ENCODE measurements at places on chromosomes 16 and 17.

GRCh38 chr16:1458336-1458976 lies 14.1 kb upstream of the CCDC154 start:
- no peak for DNase-seq

GRCh38 chr17:73536700-73537605 lies 107.3 kb downstream of the SDK2 start:
- no peak for DNase-seq

DNA sequence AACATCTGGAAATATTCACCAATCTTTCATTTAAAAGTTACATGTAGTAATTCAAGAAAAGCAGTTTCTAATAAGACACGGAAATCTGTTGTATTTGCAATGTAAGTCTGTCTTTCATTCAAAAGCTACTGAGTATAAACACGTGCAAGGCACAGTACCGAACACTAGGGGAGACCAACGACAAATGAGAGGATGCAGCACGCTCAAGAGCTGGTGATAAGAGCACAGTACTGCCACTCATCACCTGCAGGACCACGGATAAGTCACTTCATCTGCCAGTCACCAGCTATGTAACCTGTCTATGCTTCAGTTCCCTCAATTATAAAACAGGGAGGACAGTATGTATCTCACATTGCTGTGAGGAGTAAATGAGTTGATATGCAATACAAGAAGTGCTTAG lies 67.1 kb downstream of the CLEC18A start:
- DNase-seq = no peak

- no peak for DNase-seq
These were observed 414.7 kb downstream of the HS3ST3B1 start for GRCh38 chr17:14715561-14715960.

Measured in iPS DF 19.7 (cell line).